ENCODE measurements at places on chromosomes 6 and 20.

DNA sequence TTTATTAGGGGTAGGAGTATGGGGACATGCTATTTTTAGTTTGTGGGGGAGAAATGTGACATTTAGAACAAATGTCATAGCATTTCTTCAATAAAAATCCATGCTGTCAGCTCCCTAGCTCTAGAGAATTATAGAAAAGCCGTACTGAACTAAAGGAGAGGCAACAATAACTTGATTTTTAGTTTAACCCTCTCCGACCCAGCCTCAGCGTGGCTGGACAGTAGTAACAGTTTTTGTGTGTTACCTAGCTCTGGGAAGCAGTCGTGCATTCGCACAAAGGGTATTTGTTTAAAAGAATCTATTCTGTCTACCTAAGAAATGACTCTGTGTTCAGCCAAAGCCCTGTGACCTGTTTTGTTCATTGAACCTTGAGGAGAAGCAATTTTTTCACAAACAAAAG, 442.4 kb upstream of the SOX4 start:
- DNase-seq: no peak

- no peak for DNase-seq
These were observed 297.6 kb upstream of the TCF21 start for GRCh38 chr6:133591275-133591674.

DNA sequence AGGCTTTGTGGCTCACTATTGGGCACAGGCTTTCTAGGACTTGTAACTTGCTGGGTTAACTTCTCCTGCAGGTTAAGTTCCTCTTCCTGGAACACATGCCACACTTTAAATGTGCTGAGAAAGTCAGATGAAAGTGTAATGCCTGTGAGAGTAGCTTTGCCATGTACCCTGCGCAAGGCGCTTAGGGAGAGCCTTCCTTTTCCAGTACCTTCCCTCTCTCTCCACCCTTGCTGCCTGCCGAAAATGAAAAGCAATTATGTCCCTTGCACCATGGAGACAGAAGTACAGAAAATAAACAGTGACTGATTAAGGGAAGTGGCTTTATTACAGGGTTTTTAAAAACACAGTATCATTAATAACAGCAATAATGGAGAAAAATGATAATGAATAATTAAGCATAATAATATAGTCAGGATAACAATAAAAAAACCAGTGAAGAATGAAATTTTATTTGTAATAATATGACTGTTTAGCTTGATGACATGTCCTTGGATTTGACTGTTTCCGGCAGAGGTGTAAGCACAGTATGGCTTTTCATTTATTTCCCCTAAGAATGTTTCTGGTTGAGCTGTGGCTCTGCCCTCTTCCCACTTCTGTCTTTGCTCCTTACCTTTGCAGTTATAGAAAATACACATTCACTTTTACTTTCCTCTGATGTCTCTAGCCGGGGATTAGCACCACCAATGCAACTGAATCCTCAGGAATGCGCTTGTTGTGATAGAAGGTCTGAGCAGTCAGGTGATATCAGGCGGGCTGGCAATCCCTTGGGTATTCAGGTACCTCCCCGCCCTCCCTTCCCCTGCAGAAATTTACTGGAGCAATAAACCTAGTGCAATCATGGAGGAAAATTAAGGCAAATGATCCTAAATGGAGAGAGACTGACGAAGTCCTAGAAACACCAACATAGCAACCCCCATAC, 472.3 kb upstream of the CITED2 start:
- no peak for DNase-seq

- no peak for DNase-seq
These were observed 13.5 kb downstream of the CNKSR3 start for GRCh38 chr6:154496793-154497517.

GRCh38 chr6:85942844-85943243, 300.2 kb upstream of the SYNCRIP start:
- no peak for DNase-seq

GRCh38 chr6:2855061-2855519, 13.4 kb upstream of the SERPINB1 start:
- DNase-seq: no peak

DNA sequence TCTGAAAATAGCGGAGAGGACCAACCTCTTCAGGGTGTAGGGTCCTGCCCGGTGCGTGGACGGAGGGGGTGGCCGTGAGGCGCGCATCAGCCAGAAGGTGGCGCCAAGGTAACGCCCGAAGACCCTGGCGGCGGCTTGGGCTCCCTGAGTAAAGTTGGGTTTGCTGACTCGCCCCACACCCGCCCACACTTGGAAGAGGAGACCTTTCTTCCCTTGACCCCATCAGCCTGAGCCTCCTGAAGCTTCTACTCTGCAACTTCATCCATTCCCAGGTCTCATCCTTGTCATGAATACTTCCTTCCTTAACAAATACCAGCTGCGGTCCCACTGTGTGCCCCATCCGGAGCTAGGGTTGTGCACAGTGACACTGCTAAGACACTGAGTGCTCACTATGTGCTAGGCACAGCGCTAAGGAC, 14.6 kb downstream of the CD40 start:
- peak; percentile 8 for DNase-seq

GRCh38 chr6:6678811-6679210, 90.3 kb downstream of the LY86 start:
- DNase-seq: no peak

DNA sequence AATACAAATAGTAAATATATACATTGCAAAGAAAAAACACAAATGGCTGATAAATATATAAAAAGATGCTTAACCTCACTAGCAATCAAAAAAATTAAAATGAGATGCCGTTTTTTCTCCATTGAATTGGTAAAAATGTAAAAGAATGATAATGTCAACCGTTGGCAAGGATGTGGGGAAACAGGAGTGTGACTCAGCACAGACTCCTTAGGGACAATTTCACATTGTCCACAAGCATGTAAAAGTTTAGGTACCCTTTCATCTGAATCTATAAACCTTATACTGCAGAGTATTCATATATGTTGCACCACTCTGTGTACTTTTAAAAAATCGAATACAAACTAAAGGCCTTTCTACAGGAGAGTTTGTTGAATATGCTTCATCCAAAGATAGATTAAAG, 143.1 kb upstream of the RREB1 start:
- DNase-seq: no peak

GRCh38 chr20:46705378-46705729, 4.1 kb upstream of the SLC2A10 start:
- DNase-seq: no peak

- DNase-seq: no peak
These were observed 1.3 kb upstream of the TAPBP start for GRCh38 chr6:33314943-33315792.

- no peak for DNase-seq
These were observed 248.8 kb downstream of the DLL1 start for GRCh38 chr6:170042123-170042522.

DNA sequence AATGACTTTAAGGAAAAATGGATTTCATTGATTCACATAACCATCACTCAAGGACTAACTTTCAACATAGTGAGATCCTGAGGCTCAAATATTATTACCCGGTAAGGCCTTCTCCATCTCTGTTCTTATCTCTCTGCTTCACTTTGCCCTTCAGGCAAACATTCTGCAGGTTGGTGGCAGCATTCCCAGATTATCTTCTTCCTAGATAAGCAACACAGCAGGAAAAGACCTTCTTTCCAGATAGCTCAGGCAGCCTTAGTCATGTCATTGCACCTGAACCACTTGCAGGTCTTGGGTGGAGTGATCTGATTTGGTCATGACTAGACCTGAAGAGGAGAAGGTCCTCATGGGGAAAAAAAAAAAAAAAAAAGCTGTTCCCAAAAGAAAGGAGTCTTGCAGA, 5.3 kb upstream of the HIVEP2 start:
- no peak for DNase-seq

DNA sequence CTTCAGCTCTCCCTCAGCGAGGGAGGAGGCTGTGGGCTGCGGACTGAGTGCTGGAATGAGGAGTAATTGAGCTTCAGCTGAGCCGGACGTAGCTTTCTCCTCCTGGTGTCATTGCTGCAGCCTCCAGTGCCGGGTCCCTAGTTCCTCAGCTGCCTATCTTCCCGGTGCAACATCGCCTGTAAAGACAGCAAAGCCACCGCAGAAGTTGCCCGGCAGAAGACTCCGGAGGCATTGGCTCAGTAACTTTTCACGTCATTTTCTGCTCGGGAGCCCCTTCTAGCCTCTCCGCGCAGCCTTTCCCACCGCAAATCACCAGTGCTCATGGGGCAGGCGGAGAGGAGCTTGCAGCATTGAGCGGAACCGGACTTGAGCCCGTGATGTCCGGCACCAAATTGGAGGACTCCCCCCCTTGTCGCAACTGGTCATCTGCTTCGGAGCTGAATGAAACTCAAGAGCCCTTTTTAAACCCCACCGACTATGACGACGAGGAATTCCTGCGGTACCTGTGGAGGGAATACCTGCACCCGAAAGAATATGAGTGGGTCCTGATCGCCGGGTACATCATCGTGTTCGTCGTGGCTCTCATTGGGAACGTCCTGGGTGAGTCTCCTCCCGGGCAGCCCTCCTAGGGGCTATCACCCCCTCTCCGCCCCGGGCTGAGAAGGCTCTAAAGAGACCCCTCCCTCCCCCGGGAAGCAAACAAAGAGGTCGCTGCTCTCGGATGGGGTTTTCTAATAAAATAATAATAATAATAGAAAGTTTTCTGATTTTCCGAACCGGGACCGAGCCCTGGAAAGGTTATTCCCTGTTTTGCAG, at the start of gene HCRTR2:
TSS of gene HCRTR2 (plus strand) at position 305 of the 816 bp plus-strand sequence. CDS start at position 378, 73 bp downstream.
- DNase-seq: no peak

Data from stimulated activated CD8-positive, alpha-beta memory T cell treated with anti-CD3 and anti-CD28 coated beads, Interleukin-7, amount 100 ng/mL, for 4 hours (primary cell).